ENCODE measurements at places on chromosomes 1 and 21.
A peak's percentile ranks its signal among the peaks of the same experiment; 100 is the strongest.

DNA sequence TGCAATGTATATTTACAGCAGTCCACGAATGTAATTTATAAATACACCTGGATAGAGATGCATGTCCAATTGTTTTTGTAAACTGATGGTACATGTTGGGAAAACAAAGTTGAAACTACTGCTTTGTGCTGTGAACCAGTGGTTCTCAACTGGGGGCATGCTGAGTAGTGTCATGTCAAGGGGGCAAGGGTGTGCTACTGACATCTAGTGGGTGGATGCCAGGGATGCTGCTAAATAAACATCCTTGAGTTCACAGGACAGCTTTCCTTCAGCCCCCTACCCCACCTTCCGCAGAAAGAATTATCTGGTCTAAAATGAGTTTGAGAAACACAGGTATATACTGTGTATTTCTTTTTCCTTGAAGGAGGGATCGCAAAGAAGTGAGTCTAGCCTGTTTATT, 95.9 kb downstream of the RASAL2 start:
- peak; percentile 5 for DNase-seq

- DNase-seq, result no peak
Observed at GRCh38 chr1:224213438-224214119, 30.5 kb downstream of the DEGS1 start.

DNA sequence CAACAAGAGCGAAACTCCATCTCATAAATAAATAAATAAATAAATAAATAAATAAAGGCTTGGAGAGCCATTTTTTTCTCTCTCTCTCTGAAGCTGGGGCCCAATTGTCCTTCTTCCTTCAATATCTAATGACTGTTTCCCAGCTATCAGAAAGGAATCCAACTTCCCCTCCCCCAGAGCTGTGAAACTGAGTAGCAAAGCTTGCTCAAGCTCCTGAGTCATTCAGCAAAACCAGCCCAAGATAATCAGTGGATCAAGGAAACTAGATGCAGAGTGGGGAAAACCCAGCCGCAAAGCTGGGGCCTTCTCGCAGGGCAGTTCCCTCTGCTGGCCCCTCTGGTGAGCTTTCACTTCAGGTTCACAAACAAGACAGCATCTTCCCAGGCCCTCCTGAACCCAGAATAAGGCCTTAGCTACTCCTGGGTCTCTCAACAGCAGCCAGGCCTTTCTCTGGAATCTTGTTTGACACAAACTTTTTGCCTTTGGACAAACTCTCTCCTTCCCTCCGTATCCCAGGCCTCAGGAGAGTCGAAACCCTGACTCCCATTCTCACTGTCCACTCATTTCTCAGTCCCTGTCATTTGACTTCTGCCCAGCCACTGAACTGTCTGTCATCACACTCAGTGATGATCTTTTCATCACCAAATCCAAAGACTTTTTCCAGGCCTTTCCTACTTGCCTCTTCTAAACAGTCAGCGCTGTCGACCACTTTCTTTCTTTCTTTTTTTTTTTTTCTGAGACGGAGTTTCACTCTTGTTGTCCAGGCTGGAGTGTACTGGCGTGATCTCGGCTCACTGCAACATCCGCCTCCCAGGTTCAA, 18.0 kb upstream of the PTP4A2 start:
- peak; percentile 91 for DNase-seq

- no peak for DNase-seq
Observed at GRCh38 chr1:47656719-47657685, 219.2 kb downstream of the FOXD2 start.

- DNase-seq, result peak; percentile 7
Observed at GRCh38 chr1:245085508-245086095, 69.2 kb upstream of the KIF26B start.

GRCh38 chr1:7824701-7825100, 28.2 kb downstream of the UTS2 start:
- DNase-seq, result no peak

- DNase-seq, result peak; percentile 38
Observed at GRCh38 chr1:16235944-16236510, 956 bp downstream of the CPLANE2 start.

Measured in GM12878 (cell line).